Endodermal cell (in vitro differentiated cells): ENCODE measurements at places on chromosomes 4 and X. TPM values are rescaled to one million over a fixed set of nuclear protein-coding genes. Genes with fewer than 3 reads are reported as not detected.

Gene EDA
- total RNA-seq, result 70.6 to 113 TPM (median 71.0 TPM) in 3 replicates

Gene SLC6A8
- total RNA-seq, result 120 to 122 TPM (median 121 TPM) in 3 replicates

Gene NRK
- total RNA-seq, result 0.40 to 0.69 TPM (median 0.51 TPM) in 3 replicates

Gene FTSJ1
- 46.0 and 47.3 TPM in 2 replicates for total RNA-seq

Gene VCX3A
- total RNA-seq, result not detected in 2 replicates

Gene PDGFRA
- total RNA-seq, result 8.4 and 10.7 TPM in 2 replicates

Gene FAAH2
- 3.6 to 5.3 TPM (median 4.2 TPM) in 3 replicates for total RNA-seq

Gene YIPF7
- total RNA-seq, result not detected in 2 replicates

Gene PAGE2B
- not detected in 3 replicates for total RNA-seq

Gene BMPR1B
- total RNA-seq, result 3.6 and 5.1 TPM in 2 replicates

Gene ARHGEF9
- total RNA-seq, result 15.6 and 16.8 TPM in 2 replicates

Gene PLK4
- 10.0 to 33.5 TPM (median 31.3 TPM) in 3 replicates for total RNA-seq

Gene NOCT
- 22.3 and 24.9 TPM in 2 replicates for total RNA-seq

Gene SOWAHB
- 1.1 and 1.2 TPM in 2 replicates for total RNA-seq

Gene UTP14A
- total RNA-seq, result 24.9 and 26.7 TPM in 2 replicates

Gene NEUROG2
- 0.11 TPM in 1 of 2 replicates, not detected in the other for total RNA-seq

Gene GAGE2A
- not detected in 2 replicates for total RNA-seq

Gene ARMCX1
- 22.4 to 26.9 TPM (median 25.6 TPM) in 3 replicates for total RNA-seq

Gene PPAT
- total RNA-seq, result 51.3 and 53.1 TPM in 2 replicates

Gene MAGEA9B
- total RNA-seq, result not detected in 2 replicates

Gene MAGEA4
- not detected in 3 replicates for total RNA-seq

Gene FAM53A
- total RNA-seq, result 3.6 and 4.9 TPM in 2 replicates

Gene TLR1
- 0.09 and 0.20 TPM in 2 replicates for total RNA-seq

Gene UGT8
- 4.4 and 4.8 TPM in 2 replicates for total RNA-seq

Gene MAGEA2B
- total RNA-seq, result not detected in 3 replicates
